ENCODE measurements at places on chromosomes 4 and X. TPM values are rescaled to one million over a fixed set of nuclear protein-coding genes. Genes with fewer than 3 reads are reported as not detected.
A peak's percentile ranks its signal among the peaks of the same experiment; 100 is the strongest.

DNA sequence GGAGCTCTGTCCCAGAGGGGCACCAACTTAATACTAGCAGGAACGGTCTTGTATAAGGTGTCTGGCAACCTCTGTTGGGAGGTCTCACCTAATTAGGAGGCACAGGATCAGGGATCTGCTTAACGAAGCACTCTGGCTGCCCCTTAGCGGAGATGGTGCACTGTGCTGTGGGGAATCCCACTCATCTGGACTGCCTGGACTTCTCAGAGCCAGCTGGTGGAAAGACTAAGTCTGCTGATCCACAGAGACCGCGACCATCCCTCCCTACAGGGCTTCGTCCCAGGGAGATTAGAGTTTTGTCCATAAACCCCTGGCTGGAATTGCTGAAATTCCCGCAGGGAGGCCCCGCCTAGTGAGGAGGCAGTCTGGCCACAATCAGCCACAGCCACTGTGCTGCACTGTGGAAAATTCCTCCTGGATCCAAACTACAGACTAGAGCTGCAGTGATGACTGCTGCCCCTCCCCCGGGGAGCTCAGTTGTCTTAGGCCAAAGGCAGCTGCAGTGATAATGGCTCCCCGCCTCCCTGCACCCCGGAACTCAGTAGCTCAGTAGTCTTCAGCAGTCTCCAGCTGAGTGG lies 22.0 kb upstream of the ZCCHC4 start:
- DNase-seq: peak; percentile 31

Gene PAGE4
- total RNA-seq: not detected

DNA sequence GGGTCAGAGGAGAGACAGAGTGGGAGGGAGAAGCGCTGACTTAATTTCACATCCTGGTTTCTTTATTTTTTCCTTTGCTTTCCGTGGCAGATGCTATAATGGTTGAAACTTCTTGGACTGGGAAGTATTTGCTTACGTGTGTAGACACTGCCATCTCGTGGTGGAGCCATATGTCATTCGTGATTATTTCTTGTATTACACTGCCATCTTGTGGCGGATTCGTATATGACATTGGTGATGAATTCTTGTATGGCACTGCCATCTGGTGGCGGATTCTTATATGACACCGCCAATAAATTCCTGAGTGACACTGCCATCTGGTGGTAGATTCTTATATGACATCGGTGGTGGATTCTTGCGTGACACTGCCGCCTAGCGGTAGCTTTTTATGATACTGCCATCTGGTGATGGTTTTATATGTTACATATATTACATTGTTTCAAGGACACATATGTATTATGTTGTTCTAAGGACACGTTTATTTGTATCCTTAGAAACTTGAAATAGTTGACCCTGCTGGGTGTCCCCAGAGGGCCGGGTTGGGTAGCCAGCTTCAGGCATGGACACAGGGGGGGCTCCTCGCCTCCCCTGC lies 37.3 kb upstream of the CLCN4 start:
- peak; percentile 65 for DNase-seq

Gene FGF13
- 1.8 TPM for total RNA-seq

DNA sequence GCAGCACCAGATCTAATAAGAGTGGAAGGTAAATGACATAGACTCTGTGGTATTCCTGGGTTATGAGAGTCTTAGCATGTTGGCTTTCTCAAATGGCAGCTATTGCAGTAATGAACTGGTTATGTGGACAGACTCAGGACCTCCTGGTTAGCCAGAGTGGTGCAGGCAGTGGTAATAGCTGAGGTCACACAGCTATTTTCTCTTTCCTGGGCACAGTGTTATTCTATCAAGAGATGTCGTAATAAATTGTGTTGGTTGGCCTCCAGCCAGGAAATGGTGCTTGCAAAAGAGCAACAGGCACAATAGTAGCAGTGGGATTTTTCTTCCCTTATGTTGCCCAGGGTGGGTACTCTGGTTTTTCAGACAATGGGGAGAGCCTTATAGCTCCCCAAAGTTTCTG lies 279.2 kb upstream of the FGF16 start:
- DNase-seq: no peak

- no peak for DNase-seq
These were observed 1.2 kb downstream of the DRP2 start for GRCh38 chrX:101220662-101221260.

DNA sequence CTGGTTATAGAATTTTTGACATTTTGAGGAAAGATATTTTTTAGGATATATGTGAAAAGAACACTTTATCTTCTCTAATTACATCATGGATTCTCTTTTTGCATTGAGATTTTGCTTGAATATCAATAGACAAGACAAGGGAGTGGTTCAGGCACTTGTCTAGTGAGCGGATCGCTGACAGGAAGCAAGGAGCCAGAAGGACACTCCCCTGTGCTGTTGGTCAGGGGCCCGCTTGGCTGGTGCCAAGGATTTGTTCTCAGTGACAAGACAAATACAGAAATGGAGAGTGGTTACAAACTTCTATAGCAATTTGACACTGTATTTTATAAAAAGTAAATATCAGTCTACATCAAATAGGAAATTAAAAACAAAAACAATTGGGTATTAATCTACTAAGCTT lies 60.0 kb downstream of the SLC9B1 start:
- DNase-seq: no peak

Gene GASK1B
- total RNA-seq: 60.4 TPM

GRCh38 chr4:132334081-132334480 lies 815.0 kb upstream of the PCDH10 start:
- no peak for DNase-seq

- DNase-seq: no peak
These were observed at the start of gene FHL1 for GRCh38 chrX:136147315-136147901. Gene FHL1, plus strand, starts transcription at chrX:136147533.

Gene DGKK
- total RNA-seq: not detected

DNA sequence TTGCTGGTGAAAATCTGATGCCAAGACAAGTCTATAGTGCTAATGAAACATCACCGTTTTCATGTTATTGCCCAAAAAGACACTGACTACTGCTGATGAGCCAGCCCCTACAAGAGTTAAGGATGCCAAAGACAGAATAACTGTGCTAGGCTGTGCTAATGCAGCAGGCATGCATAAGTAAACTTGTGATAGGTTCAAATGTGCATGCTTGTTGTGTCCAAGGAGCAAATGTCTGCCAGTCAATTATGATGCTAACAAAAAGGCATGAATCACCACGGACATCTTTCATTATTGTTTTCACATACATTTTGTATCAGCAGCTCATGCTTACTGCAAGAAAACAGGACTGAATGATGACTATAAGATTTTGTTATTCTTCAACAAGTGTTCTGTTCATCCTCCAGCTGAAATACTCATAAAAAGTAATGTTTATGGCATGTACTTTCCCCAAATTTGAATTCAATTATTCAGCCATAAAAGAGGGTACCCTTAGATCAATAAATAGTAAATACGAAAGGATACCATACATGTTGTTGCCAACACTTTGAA lies 306.9 kb upstream of the ARSJ start:
- DNase-seq: no peak

DNA sequence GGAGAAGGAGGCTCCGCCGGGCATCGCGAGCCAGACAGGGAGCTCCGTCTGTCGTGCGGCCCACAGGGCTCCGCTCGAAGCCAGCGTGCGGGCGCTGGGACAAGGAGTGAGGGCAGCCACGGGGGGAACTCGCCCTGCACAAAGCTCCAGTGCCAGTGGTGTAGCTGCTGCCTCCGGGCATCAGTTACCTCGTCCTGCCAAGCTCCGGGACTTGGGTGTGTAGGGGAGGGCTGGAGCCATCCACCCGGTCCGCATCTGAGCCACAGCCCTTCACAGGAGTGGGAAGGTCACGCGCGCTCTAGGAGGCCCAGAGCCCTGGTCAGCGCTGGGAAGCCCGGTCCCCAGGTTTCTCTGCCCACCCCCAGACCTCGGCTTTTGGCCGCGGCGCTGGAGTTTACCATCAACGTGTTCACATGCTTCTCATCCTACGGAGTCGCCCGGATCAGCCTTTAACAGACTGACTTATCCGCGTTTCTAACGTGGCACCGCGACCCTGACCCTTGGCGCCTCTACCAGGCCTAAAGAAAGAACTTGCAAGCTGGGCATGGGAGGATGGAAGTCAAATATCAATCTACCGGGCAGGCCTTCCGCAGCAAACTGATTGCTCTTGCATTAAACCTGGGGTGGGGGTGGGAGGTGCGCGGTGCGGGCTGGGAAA lies 8.4 kb upstream of the PRDM8 start:
- DNase-seq: no peak

Gene LONRF3
- total RNA-seq: 0.19 TPM

Gene AKAP17A
- total RNA-seq: 29.3 TPM

Gene HTN1
- total RNA-seq: not detected

DNA sequence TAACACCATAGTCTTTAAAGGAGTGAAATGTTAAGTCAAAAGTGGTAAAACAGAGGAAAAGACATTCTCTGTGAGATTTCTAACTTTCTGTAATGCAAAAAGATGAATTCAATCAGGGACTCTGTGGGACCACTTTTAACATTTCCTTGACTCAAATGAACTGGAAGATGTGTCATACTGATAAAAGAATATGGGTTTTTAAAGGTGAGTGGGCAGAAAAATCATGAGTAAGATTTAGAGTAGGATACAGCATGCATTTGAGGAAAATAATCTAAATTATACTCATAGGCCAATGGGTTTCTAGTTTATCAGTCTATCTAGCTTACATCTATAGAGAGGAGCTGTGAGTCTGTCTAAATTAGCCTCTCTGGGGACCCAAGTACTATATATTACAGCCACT lies 11.0 kb upstream of the TEX13C start:
- DNase-seq: no peak
